ENCODE measurements at places on chromosomes 6 and 20.

- no peak for DNase-seq
Observed at GRCh38 chr6:38708496-38708895, 5.6 kb upstream of the GLO1 start.

DNA sequence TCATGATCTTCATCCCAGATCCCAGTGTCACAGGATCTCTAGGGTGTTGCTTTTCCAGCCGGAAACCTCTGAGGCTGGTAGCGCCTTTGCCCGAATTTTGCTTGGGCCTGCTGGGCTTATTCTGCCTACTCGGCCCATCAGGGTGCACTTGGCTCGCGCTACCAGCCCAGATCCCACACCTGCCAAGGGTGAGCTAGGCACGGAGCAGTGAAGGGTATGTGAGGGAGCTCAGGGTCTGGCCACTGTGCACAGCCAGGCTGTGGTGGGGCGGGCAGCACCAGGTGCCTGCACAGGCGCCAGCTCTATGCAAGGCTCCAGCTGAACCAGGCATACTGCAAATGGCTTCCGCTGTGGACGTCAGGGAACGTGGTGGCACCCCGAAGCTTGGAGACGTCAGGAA, 693.4 kb upstream of the FLRT3 start:
- no peak for DNase-seq

DNA sequence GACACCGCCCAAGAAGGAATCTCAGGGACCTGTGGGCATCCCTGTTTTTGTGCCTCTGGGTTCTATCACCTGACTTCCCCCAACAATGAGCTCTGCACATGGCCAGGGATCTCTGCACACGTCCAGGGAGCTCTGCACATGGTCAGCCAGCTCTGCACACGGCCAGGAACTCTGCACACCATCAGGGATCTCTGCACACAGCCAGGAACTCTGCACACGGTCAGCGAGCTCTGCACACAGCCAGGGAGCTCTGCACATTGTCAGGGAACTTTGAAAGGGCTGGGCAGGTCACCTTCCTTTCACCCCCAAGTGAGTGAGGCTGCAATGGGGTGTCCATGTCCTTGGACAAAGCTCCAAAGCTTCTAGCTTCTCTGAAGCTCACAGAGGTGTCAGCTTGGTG, 5.2 kb upstream of the SLCO4A1 start:
- DNase-seq, result no peak

DNA sequence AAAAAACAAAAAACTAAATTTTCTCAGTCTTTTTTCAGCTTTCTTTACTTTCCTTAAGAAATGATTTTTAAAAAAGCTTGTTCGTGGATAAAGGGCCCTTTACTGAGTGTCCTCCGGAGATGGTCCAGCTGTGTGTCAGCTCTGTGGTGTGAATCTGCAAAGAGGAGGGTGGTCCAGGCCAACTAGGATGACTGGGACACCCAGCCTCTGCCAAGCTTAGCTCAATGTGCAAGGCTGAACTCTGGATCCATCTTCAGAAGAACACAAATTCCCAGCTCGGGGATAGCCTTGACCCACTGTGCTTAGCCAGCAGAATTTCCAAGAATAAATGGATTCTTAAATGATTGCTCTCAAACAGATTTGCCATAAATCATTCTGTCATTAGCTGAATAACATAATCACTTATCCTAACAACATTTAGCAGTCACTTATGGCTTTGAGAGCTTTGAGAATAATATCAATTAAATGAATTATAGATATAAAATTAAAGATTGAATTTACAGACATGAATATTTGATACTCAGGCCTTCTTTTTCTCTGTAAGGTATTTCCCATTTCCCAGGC, 14.2 kb upstream of the CALHM5 start:
- no peak for DNase-seq

DNA sequence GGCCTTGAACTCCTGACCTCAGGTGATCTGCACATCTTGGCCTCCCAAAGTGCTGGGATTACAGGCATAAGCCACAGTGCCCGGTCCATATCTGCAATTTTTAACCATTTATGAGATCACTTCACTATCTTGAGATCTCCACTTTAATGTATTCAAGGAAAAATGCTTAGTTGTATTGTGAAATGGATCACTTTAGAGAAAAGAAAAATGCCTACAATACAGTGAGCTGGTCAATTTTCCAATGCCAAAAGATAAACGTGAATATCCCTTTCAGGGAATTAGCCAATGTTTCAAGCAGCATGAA, 82.8 kb upstream of the ZNF217 start:
- no peak for DNase-seq

DNA sequence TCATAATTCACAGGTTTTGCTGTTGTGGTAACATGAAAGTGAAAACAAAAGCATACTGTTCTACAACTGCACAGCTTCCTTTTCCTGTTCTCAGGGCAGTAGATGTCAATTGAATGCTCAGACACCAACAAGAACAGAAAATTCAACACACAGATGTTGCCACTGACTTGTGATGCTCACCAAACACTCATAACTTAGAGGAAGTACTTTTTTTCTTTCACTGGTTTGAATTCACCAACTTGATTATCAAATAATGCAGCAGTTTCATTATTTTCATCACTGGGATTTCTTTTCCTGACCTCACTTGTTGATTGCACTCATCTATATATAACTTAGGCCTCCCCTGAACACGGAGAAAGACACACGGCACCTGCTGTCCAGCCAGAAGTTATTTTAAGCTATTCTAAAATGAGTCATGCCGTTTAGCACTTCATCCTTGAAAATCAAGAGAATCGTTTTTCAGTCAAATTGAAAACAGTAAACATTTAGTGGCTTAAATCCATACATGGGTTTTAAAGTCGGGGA, 949 bp downstream of the TXLNB start:
- DNase-seq, result no peak

DNA sequence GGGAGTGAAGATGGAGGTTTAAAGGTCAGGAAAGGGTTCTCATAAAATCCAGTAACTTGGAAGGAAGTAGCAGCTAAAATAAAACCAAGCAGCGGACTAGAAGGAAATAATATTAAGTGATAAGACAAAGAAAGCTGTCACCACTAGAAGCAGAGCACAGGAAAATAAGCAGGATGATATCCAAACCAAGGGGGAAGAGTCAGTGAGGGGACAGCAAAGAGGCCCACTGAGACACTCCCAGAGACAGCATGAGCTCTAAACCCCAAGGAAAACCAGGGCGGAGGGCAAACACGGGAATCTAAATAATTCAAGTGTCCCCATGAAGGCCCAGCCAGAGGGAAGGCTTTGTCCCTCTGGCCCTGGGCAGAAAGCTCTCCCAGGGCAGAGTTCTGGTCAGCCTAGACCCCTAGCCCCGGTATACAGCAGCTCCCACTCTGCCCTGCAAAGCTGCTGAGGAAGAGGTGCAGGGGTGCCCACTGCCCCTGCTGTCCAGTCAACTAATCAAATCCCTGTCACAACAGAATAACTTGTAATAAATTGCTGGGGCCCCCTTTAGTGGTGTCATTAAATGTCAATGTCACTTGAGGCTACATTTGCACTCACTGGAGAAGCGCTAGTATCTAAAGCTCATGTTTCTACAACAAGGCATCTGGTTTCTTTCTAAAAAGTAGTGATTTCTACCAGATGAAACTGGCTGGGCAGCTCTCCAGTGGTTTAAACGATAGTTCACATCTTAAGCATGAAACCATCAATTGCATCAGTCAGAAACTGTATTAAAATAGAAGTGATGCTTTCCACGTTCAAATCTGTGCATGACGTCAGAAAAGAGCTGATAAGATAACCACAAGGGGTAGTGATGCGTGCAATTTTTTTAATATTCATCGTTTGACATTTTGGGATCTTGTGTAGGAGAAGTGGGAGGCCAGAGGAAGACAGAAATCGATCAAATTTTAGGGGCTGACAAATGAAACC, 13.6 kb downstream of the PDE10A start:
- no peak for DNase-seq

DNA sequence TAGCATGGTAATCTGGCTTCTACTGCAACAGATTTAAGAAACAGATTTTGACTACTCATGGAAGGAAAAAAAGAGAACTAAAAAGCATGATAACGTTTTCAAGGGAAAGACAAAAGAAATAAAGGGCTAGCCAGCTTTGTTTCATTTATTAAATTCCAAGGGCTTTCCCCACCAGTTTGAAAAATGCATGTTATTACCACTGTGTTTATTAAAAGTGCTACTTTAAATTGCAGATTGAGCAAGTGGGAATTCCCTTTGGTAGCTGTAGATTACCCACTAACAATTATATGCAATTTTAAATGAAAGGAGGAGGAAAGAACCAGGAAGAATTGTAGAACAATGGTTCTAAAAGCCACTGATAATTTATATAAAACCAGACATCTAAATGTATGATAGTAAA, 40.6 kb upstream of the NHSL1 start:
- no peak for DNase-seq

DNA sequence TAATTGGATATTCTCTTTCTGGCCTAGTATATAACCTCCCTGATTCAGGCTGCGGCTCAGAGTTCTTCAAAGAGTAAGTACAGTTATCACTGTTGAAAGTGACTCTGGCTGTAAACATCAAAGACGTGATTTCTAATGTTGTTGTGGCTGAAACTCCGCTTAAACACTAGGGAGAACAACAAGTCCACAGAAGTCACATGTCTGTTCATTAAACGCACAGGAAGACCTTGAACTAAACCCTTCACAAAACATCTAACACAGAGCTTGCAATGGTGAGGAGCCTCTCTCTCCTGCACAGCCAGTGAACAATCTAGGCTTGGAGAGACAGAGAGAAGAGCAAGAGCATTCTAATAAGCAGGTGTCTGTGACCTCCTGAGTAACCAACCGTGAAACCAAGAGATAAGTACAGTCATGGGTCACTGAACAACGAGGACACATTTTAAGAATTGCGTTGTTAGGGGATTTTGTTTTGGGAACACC, 249.3 kb downstream of the PRKN start:
- DNase-seq, result no peak

DNA sequence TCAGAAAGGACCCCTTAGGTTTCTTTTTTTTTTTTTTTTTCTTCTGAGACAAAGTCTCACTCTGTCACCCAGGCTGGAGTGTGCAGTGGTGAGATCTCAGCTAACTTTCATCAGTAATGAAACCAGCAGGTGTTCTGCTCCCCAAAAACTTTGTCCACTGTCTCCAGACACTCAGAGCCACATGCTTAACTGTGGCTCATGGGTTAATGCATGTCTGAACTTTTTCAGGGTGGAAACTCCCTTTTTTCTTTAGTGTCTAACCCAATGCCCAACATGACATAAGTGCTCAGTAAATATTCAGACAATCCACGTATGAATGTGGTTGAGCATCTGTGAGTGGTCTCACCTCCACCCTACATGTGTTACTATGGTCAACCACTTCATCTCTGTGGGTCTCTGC, 45.4 kb downstream of the MYB start:
- DNase-seq, result no peak

- peak; percentile 28 for DNase-seq
Observed at GRCh38 chr6:30885999-30886896, 1.9 kb downstream of the DDR1 start.

- DNase-seq, result no peak
Observed at GRCh38 chr20:45469336-45470261, at the start of gene WFDC2. Gene WFDC2, plus strand, starts transcription at chr20:45469753. Its CDS starts 29 bp downstream, at chr20:45469782.

DNA sequence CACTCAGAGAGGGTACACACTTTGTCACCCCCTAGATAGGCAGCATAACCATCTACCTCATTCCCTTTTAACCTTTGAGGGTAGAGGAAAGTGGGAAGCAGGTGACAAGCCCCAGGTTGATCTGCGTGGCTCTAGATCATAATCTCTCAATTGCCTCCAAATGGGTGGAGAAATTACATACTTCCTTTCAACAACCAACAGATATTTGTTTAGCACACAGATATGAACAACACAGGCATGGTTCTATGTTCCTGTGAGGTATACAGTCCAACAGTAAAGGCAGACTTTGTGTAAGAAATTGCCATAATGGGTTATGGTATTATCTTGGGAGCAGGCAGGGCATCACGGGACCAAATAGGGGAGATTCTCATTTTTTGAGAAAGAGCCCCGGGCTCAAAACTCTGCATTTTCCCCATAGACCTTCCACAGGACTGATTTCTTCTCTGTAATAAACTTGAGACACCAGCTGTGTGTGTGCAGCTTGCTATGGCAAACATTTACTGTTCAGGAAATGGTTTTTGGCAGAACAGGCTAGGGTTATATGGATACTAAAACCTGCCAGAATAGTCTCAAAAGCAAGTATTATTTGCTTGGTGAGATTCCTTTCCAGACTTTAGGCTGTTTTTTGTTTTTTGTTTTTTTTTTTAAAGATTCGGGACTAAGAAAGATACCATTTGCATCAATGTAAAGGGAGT, 126.2 kb downstream of the CD164 start:
- no peak for DNase-seq

GRCh38 chr6:22068561-22069305, 228.1 kb downstream of the PRL start:
- DNase-seq, result no peak

DNA sequence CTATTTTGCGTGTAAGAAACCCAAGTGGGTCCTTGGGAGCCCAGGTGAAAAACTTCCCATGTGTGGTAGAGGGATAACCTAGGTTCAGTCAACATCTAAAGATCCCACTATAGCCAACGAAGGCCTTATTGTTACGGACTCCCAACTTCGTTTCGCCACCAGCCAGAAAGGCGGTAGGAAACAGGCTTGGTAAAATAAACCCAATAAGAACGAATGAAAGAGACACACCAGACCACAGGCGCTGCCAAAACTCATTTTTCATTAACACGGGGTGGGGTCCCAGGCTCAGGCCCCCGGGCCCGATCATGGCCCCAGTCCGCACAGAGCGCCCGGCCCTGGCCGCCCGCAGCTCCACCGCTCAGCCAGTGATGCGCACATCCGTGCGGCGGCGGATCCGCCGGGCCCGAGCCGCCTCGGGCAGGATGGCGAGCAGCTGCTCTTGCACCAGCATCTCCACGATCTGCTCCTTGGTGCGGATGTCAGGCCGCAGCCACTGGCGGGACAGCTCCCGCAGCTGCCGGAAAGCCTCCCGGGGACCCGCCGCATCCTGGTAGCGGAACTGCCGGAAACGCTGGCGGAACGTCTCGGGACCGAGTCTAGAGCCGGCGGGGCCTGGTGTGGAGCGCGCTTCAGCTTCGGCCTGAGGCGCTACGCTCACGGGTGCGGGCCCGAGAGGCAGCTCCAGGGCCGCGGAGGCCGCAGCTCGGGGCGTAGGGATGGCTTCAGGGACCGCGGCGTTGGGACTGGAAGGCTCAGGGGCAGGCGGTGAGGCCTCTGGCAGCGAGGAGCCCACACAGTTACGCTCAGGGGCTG, 709 bp downstream of the SCAND1 start:
- peak; percentile 62 for DNase-seq

- DNase-seq, result peak; percentile 49
Observed at GRCh38 chr20:25237610-25238318, 10.1 kb upstream of the PYGB start.

- no peak for DNase-seq
Observed at GRCh38 chr6:88517737-88518136, 351.6 kb upstream of the CNR1 start.
